ENCODE measurements at places on chromosomes 5 and 9.

DNA sequence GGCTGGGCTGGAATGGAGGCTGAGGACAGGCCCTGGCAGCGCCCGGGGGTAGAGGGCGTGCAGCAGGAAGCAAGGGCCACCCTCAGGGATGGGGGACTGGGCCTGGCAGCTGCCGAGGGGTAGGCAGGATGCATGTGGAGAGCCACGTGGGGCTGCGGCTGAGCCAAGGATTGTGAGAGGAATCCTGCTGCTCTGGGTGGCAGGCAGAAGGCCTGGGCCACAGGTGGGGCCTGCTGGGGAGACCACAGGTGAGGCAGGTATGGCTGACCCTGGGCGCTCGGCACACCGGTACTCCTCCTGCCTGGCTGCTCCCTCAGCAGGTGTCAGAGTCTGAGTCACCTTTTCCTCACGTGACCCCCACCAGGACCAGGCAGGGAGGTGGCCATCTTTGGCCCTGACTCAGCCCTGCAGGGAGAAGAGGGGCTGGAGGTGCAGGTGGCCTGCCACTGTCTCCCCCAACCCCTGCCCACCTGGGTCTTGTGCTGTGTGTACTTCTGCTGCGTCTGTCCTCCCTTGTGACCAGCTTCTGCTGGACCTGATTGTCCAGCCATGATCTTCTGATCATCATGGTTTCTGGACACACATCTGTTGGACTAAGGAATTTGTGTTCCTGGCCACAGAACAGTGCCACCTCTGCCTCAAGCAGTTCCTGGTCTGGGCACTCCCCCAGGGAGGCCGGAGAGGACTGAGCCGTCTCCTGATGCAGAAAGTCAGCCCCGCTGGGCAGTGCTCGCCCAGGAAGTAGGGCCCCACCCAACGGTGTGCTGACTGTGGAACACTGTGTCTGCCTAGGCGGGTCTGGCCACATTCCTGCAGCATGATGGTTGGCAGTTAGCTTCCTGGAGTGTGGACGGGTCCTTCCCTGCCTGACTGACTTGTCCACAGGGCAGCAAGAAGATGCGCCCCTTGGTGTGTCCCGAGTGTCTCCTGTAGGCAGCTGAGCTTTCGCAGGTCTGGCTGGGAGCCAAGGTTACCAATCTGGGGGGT lies 6.4 kb downstream of the ARRDC1 start:
- peak; percentile 48 for DNase-seq

DNA sequence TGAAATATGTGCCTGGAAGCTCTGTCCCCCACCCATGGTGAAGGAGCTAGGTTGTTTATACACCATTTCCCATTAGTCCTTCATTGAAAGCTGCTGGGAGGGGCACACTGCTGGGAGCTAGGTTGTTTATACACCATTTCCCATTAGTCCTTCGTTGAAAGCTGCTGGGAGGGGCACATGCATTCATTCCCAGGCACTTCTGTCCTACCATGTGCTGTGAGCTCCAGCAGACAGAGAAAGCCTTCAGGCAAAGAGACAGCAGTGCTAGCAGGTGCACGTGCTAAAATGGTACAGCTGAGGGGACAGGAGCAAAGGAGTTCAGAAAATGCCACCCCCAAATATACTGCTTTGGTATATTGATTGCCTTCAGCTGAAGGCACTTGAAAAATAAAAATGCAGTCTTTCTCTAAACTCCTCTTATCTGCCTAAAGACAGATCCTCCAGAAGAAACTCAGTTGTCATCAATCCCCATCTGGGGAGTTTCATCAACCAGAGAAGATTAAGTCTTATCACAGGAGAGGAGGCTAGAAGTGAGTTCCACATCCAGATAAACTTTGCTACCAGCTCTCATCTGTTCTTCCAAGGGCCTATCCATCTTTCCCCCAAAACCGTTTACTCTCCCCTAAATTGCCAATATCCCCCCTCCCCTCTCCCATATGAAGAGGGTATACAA lies 27.7 kb upstream of the DAPK1 start:
- DNase-seq: no peak

GRCh38 chr5:56070851-56071465 lies 76.2 kb upstream of the IL6ST start:
- DNase-seq: peak; percentile 48

- DNase-seq: no peak
Measured at GRCh38 chr5:135448071-135448739, 1.1 kb upstream of the DCANP1 start.

DNA sequence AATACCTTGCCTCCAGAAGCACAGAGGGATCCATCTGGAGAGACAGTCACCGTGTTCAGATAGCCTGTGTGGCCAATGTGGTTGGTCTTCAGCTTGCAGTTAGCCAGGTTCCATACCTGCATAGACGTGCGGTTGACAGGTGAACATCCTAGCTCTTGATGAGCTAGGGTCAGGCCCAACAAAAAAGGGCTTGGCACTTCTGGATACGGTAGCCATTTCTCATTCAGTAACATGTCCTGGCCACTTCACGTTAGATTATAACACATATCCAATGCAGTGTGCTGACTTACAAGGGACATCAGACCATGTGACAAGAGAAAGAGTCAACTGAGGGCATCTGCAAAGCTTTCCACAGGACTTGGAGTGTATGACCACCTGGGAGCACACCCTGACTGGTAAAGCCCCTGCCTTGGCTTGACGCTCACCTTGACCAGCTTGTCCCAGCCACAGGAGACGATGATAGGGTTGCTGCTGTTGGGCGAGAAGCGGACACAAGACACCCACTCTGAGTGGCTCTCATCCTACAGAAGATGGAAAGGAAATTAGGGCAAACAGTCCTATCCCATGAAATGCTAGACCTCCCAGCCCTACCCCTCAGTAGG lies 4.5 kb downstream of the RACK1 start:
- no peak for DNase-seq

DNA sequence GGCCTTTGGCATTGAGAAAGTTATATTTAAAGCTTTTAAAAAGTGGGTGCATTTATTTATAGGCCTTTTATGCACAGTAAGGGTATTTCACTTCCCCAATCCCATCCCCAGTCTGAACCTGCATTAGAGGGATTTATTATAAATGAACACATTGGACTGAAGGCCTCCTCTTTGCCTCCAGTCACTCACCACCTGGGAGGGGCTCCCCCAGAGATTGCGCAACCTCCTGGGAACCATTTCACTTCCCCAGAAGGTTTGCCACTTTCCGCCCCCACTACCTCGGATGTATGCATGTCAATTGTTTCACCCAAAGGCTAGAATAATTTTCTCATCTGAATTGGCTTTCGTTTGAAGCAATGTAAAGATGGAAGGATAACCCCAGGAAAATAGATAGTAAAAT lies 29.8 kb upstream of the VCAN start:
- no peak for DNase-seq

DNA sequence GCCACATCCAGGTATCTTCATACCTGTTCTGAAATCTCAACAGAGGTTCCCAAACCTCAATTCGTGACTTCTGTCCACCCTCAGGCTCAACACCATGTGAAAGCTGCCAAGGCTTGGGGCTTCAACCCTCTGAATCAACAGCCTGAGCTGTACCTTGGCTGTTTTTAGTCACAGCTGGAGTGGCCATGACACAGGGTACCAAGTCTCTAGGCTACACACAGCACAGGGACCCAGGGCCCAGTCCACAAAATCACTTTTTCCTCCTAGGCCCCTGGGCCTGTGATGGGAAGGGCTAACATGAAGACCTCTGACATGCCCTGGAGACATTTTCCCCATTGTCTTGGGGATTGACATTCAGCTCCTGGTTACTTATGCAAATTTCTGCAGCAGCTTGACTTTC lies 464.9 kb downstream of the ELAVL2 start:
- no peak for DNase-seq

DNA sequence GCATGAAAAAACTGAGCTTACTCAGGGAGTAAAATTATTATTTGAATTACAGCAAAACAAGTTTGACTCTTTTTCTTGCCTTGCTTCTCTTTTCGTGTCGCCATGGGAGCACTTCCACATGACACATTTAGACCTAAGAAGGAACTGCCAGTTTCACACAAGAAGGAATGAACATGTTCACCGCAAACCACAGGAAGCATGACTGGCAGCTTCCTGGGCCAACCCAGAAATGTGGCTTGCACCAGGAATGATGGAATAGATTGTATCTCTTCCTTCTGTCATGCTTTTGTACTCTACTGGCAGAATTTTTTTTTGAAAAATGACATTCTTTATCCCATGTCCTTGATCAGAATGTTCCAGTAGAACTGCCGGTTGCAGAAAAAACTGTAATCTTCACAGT lies 32.9 kb upstream of the MAN2A1 start:
- peak; percentile 60 for DNase-seq

- no peak for DNase-seq
Measured at GRCh38 chr5:82828211-82828610, 249.0 kb downstream of the TMEM167A start.
